ENCODE measurements at places on chromosomes 12 and 14.

GRCh38 chr12:130838284-130838950 lies 633 bp downstream of the STX2 start:
- DNase-seq: peak; percentile 58

- peak; percentile 76 for DNase-seq
Observed at GRCh38 chr12:96886998-96887677, 19.9 kb upstream of the NEDD1 start.

- DNase-seq: no peak
Observed at GRCh38 chr14:69701857-69702256, 65.1 kb upstream of the SRSF5 start.

GRCh38 chr14:54709444-54709843 lies 142.5 kb downstream of the SAMD4A start:
- DNase-seq: no peak

DNA sequence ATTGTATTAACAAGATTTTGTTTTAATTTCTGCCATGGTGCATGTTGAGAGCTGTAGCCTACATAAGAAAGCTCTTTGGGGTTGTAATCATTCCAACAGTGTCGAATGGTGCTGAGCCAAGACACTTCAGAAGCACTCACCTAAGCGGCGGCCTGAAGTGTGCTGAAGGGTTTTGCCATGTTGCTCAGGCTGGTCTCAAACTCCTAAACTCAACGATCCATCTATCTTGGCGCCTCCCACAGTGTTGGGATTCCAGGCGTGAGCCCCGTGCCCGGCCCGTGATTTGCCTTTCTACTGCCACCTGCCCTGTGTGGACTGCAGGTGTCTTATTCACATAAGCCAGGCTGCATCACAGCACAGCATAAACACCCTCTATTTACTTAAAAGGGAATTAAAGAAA lies 48.9 kb downstream of the AMN start:
- no peak for DNase-seq

- DNase-seq: no peak
Observed at GRCh38 chr12:60693019-60693626, 1097.3 kb downstream of the SLC16A7 start.

GRCh38 chr12:92585115-92585727 lies 117.6 kb upstream of the PLEKHG7 start:
- DNase-seq: no peak

- DNase-seq: no peak
Observed at GRCh38 chr12:105477873-105478272, 147.4 kb downstream of the C12orf75 start.

- DNase-seq: peak; percentile 54
Observed at GRCh38 chr12:101696251-101697196, 916 bp upstream of the CHPT1 start.

DNA sequence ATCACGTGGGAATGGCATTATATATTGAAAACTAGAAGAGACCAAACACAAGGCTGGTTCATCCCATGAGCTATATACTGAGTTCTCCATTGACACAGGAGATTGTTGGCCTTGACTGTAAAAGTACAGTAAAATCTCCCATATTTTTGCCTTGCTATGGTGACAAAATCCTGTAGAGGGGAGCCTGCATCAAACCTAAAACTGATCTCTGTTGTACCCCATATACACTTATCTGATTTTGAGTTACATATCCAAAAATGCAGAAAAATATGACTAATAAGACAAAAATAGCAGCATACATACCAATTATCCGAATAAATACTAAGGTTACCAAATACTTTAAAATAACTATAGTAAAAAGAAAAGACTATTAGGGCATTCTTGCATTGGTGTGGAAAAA lies 60.4 kb downstream of the TMTC3 start:
- DNase-seq: no peak

- DNase-seq: no peak
Observed at GRCh38 chr12:103956509-103957027, 9.1 kb upstream of the TDG start.

- DNase-seq: no peak
Observed at GRCh38 chr14:73173092-73173735, 36.9 kb downstream of the PSEN1 start.

GRCh38 chr12:29208936-29209701 lies 60.0 kb downstream of the FAR2 start:
- DNase-seq: no peak

Data from right forelimb (tissue), 1 donor.